ENCODE measurements at places on chromosomes 16 and 17. TPM values are rescaled to one million over a fixed set of nuclear protein-coding genes. Genes with fewer than 3 reads are reported as not detected.
A peak's percentile ranks its signal among the peaks of the same experiment; 100 is the strongest.

GRCh38 chr16:4846503-4846900 lies 586 bp downstream of the GLYR1 start:
- no peaks in the 10 kb centered on the region for H3K36me3 ChIP-seq
- peak; percentile 79 for DNase-seq
- H3K4me3 ChIP-seq: peak overlapping the region; percentile 96
- peaks cover 16% of the 10 kb centered on the region for H3K4me1 ChIP-seq
- no peaks in the 10 kb centered on the region for H3K27me3 ChIP-seq

- peaks cover 17% of the 10 kb centered on the region for H3K4me1 ChIP-seq
- no peak for DNase-seq
- no peak overlapping the region for H3K27ac ChIP-seq
Observed at GRCh38 chr17:76720211-76720610, 6.2 kb downstream of the JMJD6 start.

DNA sequence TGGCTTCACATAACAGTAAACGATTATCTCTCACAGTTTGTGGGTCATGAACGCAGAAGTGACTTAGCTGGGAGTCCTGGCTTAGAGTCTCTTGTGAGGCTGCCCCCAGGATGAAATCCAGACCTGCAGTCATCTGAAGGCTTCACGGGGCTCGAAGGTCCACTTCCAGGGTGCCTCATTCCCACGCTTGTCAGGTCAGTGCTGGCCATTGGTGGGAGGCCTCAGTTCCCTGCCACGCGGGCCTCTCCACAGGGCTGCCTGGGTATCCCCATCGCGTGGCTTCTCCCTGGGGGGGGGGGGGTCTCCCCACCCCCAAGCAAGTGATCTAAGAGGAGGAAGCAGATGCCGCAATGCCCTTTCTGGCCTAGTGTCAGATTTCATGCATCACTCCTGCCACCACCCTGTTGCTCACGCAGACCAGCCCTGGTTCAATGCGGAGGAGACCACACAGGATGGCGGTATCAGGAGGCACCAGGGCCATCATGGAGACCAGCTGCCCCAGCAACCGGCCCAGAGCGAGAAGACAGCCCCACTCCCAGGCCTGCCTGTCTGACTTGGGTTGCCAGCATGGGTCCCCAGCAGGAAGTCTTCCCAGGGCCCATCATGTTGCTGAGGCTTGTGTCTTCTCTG lies 77.3 kb upstream of the CDH5 start:
- no peak for DNase-seq
- H3K4me3 ChIP-seq: no peak overlapping the region
- H3K27ac ChIP-seq: no peak overlapping the region
- no peaks in the 10 kb centered on the region for H3K36me3 ChIP-seq
- H3K4me1 ChIP-seq: no peaks in the 10 kb centered on the region
- H3K27me3 ChIP-seq: no peaks in the 10 kb centered on the region

- no peaks in the 10 kb centered on the region for H3K36me3 ChIP-seq
- H3K27me3 ChIP-seq: no peaks in the 10 kb centered on the region
- no peak for DNase-seq
- H3K4me1 ChIP-seq: no peaks in the 10 kb centered on the region
Observed at GRCh38 chr17:15351478-15351840, 10.1 kb upstream of the TEKT3 start.

GRCh38 chr17:74078363-74078941 lies 125.0 kb upstream of the RPL38 start:
- H3K27me3 ChIP-seq: no peaks in the 10 kb centered on the region
- H3K4me3 ChIP-seq: no peak overlapping the region
- DNase-seq: no peak
- no peak overlapping the region for H3K27ac ChIP-seq
- H3K4me1 ChIP-seq: no peaks in the 10 kb centered on the region

GRCh38 chr17:58184308-58184985 lies 8.1 kb upstream of the EPX start:
- DNase-seq: no peak
- H3K36me3 ChIP-seq: no peaks in the 10 kb centered on the region
- H3K27me3 ChIP-seq: no peaks in the 10 kb centered on the region
- H3K27ac ChIP-seq: no peak overlapping the region

SLC46A1 gene
- total RNA-seq: 13.7 TPM

GRCh38 chr17:71495420-71495819 lies 625.4 kb upstream of the SOX9 start:
- H3K36me3 ChIP-seq: no peaks in the 10 kb centered on the region
- no peak overlapping the region for H3K4me3 ChIP-seq
- no peak overlapping the region for H3K27ac ChIP-seq
- no peaks in the 10 kb centered on the region for H3K27me3 ChIP-seq
- no peaks in the 10 kb centered on the region for H3K4me1 ChIP-seq

NEUROD2 gene
- 0.19 TPM for total RNA-seq

- DNase-seq: no peak
- H3K27ac ChIP-seq: no peak overlapping the region
- H3K36me3 ChIP-seq: no peaks in the 10 kb centered on the region
- no peak overlapping the region for H3K4me3 ChIP-seq
- peaks cover 71% of the 10 kb centered on the region for H3K4me1 ChIP-seq
Observed at GRCh38 chr17:40556884-40557414, 8.3 kb downstream of the CCR7 start.

DNA sequence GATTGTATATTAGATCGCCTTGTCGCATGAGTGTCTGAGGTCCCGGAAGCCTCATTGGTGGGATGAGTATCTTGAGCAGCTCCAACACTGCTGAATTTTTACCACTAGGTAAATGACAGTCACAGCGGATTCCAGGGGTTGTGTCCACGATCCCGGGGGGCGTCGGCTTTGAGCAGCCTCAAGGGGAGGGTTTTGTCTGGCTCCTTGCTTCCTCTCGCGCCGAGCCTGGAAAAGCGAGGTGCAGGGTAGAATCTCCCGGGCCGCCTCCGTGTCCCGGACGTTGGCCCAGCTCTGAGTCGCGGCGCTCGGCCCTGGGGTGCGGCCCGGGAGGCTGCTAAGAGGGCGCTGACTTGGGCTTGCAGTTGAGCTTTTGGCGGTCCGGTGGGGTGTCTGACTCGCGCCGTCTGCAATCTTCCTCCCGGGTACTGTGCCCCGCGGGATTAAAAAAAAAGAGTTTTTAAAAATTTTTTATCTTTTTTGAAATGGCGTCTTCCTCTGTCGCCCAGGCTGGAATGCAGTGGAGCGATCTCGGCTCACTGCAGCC lies 4.5 kb downstream of the OR1F1 start:
- no peak overlapping the region for H3K27ac ChIP-seq
- no peak for DNase-seq
- H3K4me3 ChIP-seq: no peak overlapping the region
- H3K4me1 ChIP-seq: no peaks in the 10 kb centered on the region

- H3K4me3 ChIP-seq: no peak overlapping the region
- H3K27ac ChIP-seq: no peak overlapping the region
- no peak for DNase-seq
Observed at GRCh38 chr16:29857133-29857760, 5.8 kb downstream of the CDIPT start.

GRCh38 chr17:72400863-72401262 lies 280.0 kb downstream of the SOX9 start:
- no peaks in the 10 kb centered on the region for H3K27me3 ChIP-seq
- no peak overlapping the region for H3K4me3 ChIP-seq
- DNase-seq: no peak

DNA sequence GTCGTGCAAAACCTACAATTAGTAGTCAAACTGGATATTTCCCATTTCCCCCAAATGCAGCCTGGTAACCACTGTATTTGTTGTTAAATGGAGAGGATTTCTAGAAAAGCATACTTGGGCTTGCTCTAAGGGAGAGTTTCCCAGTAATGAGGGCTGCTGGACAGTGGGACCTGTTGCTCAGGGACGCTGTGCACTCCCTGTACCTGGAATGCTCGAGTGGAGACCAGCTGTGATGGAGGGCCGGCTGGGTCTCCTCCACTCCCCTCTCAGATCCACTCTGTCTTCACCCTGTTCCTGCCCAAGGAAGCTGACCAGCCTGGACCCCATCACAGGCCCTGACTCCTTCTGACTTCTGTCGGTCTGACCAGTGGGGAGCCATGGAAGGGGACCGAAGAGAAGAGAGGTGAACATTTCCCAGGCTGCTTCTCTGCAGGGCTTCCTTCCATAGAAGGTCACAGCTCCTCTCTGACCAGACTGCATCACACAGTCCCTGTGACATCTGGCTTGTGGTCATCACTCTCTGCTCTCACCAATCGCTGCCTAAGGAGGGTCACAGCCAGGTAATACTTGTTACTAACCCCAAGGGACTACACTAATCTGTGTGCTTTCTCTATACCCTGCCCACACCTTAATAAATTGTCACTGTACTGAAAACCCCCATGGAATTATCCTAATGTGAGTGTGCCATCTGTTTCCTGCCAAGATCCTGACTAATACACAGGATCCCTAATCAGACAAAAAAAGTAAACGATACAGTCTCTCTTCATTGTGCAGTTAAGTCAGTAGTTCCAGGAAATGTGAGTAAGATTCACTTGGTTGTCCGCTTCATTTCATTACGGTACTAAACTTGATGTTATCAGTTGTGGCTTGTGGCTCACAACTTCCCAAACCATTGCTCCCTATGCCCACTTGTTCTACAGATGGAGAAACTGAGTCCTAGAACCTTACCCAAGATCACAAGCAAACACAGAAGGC lies 102.4 kb downstream of the CCT6B start:
- no peaks in the 10 kb centered on the region for H3K4me1 ChIP-seq
- DNase-seq: no peak
- H3K27ac ChIP-seq: no peak overlapping the region
- H3K36me3 ChIP-seq: no peaks in the 10 kb centered on the region
- H3K4me3 ChIP-seq: no peak overlapping the region
- H3K27me3 ChIP-seq: no peaks in the 10 kb centered on the region

- no peak overlapping the region for H3K4me3 ChIP-seq
- H3K27ac ChIP-seq: no peak overlapping the region
- no peak for DNase-seq
- H3K27me3 ChIP-seq: no peaks in the 10 kb centered on the region
Observed at GRCh38 chr16:89545044-89545830, 15.2 kb upstream of the RPL13 start.

NOTUM gene
- 13.2 TPM for total RNA-seq

DNA sequence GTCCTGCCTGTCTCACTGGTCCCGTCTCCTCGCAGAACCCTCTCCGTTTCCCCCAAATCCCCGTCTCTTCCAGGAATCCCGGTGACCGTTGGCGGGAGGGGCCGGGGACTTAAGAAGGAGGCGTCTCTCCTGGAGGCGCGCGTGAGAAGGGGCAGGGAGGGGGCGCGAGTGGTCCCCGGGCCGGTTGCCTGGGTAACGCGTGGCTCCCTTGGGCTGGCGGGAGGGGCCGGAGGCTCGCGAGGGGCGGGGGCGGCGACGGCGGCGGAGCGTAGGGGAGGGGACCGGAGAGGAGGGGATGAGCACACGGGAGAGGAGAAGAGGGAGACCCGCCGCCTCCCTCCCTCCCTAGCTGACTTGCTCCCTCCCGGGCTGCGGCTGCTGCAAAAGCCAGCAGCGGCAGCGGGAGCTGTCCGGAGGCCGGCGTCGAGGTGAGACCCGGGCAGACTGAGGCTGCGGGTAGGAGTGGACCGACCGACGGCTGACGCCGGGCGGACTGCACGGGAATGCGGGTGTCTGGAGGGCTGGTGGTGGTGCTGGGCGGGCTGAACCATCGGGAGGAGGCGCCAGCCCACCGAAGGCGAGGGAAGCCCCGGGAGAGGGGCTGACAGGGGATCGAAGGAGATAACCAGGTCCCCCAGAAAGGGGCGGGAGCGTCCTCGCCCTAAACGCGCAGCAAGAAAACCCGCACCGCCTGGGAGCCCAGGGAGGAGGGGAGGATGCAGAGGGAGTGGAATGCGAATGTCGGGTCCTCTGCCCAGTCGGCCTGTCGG lies at the start of gene PRRT2:
PRRT2 (plus strand) TSS at position 298 of the 770 bp plus-strand sequence. CDS start 862 bp downstream, outside the sequence.
- no peaks in the 10 kb centered on the region for H3K27me3 ChIP-seq
- DNase-seq: peak; percentile 80
- H3K4me1 ChIP-seq: peaks cover 74% of the 10 kb centered on the region
- H3K36me3 ChIP-seq: no peaks in the 10 kb centered on the region

DNA sequence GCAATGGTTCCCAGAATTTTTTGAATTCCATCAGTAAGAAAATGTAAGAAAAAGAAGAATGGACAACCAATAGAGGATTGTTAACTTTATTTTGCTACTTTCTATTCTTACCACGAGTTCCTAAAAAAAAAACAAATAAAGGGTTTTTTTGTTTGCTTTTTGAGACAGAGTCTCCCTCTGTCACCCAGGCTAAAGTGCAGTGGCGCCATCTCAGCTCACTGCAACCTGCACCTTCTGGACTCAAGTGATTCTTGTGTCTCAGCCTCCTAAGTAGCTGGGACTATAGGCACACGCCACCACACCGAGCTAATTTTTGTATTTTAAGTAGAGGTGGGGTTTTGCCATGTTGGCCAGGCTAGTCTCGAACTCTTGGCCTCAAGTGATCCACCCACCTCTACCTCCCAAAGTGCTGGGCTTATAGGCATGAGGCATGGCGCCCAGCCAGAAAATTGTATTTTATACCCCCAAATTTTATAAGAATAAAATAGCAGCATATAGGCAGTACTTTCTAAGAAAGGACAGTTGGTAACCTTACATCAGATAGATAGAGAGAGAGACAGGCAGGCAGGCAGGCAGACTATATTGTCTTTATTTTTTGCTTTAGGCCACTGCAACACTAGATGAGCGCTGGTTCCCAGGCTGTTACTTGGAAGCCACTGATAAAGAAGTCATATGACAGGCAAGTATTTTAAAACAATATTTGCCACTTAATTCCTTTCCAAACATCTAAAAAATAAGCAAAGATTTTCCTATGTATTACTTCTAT lies 127.5 kb downstream of the VPS53 start:
- H3K4me1 ChIP-seq: no peaks in the 10 kb centered on the region
- no peak overlapping the region for H3K27ac ChIP-seq
- DNase-seq: no peak

FAM83G gene
- 4.6 TPM for total RNA-seq

- no peaks in the 10 kb centered on the region for H3K4me1 ChIP-seq
- no peak overlapping the region for H3K4me3 ChIP-seq
- H3K36me3 ChIP-seq: no peaks in the 10 kb centered on the region
- H3K27ac ChIP-seq: no peak overlapping the region
- no peak for DNase-seq
Observed at GRCh38 chr17:5854871-5855554, 215.2 kb upstream of the WSCD1 start.

ADAMTS18 gene
- total RNA-seq: 1.1 TPM

MYL4 gene
- total RNA-seq: 7.9 TPM

HOXB8 gene
- total RNA-seq: 2.7 TPM

KRTAP9-4 gene
- total RNA-seq: not detected

DNA sequence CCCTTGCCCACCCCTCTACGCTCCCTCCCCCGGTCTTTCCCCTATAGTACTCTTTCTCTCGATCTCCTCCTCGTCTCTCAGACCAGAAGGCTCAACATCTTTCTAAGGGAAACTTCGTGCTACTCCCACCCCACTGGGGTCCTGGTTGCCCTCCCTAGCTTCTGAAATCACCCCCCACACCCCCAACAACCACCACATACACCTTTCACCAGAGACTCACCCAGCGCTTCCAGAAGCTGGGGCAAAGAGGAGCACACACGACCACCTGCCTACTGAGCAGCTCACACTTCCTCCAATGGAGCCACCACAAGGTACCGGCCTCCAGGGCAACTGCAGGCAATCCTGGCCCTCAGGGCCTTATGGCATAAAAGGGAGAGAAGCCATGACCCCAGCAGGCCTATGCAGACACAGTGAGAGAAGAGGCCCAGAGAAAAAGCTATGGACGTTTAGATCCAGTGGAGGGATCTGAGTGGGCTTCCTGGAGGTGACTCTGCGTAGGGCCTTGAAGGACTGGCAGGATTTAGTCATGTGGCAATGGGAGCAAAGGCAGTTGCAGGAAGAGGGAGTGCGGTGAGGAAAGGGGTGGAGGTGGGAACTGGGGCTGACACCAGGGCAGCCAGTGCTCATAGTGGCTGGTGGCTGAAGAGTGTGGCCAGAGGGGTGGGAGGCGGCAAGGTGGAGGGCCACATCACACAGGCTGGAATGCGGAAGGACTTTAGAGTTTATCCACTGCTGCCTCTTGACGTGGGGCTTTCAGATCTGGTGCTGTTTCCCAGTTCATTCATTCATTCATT lies 12.1 kb upstream of the TMEM92 start:
- H3K27me3 ChIP-seq: no peaks in the 10 kb centered on the region
- no peak overlapping the region for H3K4me3 ChIP-seq
- H3K36me3 ChIP-seq: no peaks in the 10 kb centered on the region

ADAP2 gene
- total RNA-seq: 6.4 TPM

IL21R gene
- 0.87 TPM for total RNA-seq

Data from testis (tissue), 5 donors.